LoVo (cell line): ENCODE measurements at places on chromosomes 12 and 14.

GRCh38 chr12:52524898-52525591 is 4.9 kb upstream of the KRT5 start:
- no peak for DNase-seq

GRCh38 chr12:49349266-49349665 is 2.6 kb downstream of the DNAJC22 start:
- no peak for DNase-seq

DNA sequence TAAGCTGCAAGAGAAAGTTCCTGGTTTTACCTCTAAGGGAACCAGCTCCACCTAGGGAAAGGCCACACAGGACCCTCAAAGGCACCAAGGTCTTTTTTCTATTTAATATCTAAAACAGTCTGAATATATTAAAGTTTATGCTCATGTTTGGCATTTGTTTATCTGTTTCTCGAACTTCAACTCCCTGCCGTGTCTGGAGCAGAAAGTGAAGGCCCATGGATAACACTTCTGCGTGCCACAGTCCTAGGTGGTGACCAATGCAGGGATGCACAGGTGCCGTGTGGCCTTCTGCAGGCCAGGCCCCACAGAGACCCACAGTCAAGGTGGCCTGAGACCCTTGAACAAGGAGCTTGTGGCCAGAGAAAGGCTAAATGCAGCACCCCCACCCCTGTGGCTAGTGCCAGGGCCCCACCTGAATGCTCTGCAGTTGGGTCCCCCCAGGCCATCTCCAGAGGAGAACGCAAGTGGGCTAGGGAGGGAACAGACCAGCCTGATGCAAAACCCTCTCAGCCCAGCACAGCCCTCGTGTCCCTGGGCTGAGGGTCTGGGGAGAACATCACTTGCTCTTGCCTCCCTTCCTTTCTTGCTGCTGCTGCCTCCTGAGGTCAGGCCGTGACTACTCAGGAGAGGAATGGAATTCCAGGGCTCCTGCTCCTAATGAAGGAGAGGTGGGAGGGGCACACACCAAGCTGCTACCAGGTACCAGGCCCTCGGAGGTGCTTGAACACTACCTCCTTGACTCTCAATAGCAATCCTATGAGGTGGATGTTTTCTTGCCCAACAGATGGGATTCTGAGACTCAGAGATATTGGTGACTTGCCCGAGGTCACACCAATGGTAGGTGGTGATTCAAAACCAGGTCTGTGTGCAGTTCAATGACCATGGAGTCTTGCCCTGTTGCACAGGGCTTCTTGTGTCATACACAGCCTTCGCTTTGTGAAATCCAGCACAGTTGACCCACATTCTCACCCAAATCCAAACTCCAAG is 45.4 kb downstream of the PSMA6 start:
- peak; percentile 45 for DNase-seq

DNA sequence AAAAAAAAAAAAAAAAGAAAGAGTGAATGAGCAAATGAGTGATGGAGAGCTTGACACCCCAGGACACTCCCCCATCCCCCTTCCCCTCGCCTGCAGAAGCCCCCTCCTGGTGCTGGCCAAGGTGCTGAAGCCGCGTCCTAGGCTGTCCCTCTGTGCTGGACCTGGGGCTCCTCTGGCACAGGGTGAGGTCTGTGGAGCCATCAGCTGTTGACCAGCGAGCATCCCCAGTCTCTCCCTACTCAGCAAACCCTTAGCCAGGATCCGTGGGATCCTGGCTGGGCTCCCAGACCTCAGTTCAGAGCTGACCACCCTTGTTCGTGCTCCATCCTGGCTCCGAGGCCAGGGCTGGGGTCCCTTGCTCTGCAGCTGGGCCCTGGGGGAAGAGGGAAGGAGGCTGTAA is 5.4 kb upstream of the KIF26A start:
- DNase-seq, result no peak

- peak; percentile 66 for DNase-seq
These were observed at the start of gene PTPN21 for GRCh38 chr14:88554457-88555286. Gene PTPN21 (minus strand): TSS chr14:88555007. CDS start chr14:88550417, 4,590 bp downstream.

DNA sequence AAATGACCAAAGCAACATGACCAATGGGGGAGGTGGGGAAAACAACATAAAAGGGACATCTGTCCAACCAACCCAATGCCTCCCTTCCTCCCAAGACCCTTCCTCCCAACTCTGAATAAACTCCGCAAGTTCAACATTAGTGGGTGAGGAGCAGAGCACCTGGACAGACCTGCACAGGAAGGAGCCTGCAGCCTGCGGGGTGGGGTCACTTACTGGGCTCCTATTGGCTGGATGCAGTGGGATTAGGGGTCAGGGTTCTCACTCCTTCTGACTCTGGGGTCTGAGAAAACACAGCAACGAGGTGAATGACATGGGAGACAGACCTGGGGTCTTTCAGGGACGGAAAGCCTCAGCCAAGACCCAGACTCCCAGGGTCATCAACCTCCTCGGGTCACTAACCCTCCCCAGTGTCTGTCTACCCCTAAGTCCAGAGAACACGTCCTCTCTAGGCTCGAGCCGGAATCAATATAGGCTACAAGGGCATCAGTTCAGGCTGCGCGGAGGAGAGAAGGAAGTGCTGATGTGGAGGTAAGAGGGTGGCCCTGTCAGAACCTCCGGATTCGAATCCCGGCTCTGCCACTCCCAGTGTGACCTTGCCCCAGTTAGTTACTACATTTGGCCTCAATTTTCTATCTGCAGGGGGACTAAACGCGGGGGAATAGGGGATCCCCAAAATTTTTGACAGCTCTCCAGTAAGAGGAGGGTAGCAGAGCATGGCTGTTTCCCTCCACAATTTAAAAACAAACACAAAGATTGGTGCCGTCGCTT is 860 bp downstream of the NDRG2 start:
- DNase-seq, result no peak
